Activated naive CD4-positive, alpha-beta T cell (primary cell): ENCODE measurements at places on chromosomes 12 and 14.

DNA sequence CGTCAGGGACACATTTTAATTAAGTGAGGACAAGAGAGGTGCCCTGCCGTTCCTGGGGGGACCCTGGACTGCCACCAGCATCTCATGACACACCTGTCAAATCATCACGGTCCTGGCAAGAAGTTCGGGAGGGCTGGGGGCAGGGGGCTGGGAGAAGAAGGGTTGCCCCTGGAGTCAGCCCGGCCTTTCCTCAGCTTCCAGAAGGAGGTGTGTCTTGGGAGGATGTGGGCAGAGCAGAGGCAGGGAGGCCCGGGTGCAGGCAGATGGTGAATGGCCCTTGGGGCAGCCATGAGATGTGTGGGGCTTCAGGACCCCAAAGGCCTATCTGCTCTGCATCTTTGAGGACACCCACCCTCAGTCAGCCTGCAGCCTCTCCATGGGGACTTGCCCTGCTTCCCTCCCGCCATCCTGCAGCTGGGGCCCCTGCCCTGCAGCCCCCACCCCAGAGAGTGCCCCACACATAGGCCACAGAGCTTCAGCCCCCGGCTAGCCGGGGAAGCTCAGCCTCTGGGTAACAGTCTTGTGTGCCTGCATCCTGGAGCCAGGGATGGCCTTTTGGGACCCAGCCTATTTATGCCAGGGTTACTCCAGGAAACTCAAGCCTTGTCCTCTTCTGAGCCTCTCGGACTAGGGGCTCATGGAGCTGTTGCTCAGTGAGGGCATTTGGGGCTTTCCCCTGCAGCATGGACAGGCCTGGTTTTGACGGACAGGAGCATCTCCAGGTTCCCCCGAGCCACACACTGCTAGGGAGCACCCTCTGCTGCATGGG is 178.5 kb downstream of the KIF26A start:
- no peak for DNase-seq

DNA sequence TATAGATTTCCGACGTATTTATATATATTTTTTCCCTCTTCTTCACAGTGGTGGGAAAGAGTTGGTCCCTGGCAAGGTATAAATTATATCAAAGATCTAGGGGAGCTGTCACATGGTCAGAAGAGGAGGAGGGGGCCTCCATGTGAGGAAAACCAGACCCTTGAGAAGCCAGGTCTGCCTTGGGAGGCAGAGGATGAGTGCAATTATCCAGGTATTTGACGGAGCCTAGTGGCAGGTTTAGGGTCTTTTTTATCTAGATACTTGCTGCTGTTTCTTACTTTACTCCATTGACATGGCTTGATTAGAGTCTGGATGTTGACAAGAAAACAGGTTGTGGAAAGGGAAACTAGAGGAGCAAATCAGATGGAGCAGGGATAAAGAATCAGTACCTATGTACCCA is 5.5 kb downstream of the COPZ1 start:
- no peak for DNase-seq

DNA sequence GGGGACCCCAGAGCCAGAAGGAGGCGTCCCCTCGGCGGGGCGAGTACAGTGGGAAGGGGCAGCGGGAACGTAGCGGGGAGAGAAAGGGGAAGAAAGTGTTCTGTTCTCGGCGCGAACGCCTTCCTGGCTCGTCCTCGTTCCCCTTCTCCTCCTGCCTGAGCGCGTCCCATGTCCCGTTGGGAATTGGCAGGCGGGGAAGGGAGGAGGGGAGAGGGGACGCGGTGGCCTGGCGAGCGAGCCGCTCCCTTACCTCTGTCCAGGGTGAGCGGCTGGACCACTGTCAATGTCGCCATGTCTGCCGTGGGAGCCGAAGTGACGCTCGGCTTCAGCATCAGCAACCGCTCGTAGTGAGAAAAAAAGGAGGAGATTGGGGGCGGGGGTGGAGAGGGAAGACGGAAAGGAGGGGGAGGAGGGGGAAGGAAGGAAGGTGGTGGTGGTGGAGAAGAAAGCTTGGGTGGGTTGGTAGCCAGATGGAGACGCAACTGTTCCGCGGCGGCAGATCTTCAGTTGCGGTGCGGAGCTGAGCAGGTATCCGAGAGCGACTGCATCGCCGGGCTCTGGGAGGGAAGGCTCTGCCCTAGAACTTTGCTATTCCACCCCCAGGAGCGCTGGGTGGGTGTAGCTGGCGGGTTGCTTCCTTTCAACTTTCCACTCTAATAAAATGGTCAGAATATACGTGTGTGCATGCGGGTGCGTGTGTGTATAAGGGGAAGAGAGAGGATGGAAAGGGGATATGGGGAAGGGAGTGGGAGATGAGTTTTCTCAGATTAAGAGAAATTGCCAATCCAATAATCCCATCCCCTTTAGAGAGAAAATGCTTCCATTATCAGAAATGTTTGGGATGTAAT is at the start of gene LIN7A:
LIN7A (minus strand) TSS at position 544 of the 848 bp plus-strand sequence; CDS start at position 332, 212 bp downstream.
- no peak for DNase-seq

DNA sequence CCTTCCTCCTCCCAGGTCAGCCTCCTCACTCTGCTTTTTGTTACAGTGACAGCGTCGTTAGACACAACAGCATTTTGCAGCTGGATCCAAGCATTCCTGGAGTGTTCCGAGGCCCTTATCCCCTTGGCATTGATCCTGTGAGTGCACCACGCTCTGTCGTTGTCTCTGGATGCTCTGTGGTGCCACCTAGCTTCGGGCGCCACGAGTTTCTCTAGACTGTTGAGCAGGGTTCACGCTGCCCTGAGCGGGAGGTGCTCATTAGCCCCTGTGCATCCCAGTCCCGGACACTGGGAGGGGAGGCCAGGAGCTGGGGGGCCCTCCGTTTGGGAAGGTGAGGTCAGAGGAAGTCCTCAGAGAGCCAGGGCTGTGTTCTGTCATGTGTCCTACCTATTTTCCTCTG is 17.3 kb upstream of the DNAH10 start:
- DNase-seq = no peak

DNA sequence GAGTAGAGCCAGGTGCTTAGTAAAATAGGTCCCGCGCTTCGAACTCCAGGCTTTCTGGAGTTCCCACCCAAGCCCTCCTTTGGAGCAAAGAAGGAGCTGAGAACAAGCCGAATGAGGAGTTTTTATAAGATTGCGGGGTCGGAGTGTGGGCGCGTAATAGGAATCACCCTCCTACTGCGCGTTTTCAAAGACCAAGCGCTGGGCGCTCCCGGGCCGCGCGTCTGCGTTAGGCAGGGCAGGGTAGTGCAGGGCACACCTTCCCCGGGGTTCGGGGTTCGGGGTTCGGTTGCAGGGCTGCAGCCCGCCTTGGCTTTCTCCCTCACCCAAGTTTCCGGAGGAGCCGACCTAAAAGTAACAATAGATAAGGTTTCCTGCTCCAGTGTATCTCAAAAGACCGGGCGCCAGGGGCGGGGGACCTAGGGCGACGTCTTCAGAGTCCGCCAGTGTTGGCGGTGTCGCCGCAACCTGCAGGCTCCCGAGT is 3.6 kb downstream of the SSTR1 start:
- no peak for DNase-seq

GRCh38 chr12:104064842-104065427 is 604 bp downstream of the HCFC2 start:
- no peak for DNase-seq

DNA sequence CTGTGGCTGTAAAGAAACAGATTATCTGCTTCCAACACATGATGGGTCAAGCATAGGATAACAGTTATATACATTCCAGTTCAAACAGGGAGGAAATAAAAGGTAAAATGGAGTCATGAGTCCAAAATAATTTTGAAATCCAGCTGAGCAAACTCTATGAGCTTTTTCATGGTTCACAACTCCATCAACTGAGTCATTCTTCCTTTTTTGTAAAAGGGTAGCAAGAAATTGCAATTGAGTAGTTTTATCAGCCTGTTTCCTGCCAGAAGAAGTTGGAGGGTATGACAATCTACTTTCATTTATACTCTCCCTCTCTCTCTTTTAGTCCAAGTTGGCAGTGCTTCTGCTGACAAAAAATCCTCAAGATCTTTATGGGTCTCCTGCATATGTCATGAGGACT is 95.6 kb downstream of the CPNE8 start:
- no peak for DNase-seq

- no peak for DNase-seq
Measured at GRCh38 chr12:67747869-67748742, 99.6 kb downstream of the DYRK2 start.

GRCh38 chr14:89912667-89913211 is 41.8 kb downstream of the EFCAB11 start:
- DNase-seq = no peak

DNA sequence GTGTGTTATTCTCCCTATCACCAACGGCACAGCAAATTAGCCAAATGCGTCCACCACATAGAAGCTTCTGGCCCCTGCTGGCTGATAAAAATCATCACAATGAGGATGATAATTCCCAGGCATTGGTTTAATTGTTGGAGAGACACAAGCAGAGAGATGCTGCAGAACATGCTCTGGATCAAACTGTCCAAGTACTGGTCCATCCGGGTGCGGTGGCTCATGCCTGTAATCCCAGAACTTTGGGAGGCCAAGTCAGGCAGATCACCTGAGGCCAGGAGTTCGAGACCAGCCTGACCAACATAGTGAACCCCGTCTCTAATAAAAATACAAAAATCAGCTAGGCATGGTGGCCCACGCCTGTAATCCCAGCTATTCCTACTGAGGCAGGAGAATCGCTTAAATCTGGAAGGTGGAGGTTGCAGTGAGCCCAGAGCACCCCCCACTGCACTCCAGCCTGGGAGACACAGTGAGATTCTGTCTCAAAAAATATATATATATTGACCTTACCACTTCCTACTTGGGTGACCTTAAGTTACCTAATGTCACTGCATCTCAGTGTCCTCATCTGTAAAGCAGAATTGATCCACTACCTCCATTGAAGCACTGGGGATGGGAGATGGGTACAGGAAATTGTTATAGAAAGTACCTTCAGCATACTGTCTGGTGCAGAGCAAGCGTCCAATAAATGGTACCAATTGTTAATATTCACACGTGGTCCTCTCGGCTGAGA is 83.7 kb upstream of the EGLN3 start:
- DNase-seq = no peak

DNA sequence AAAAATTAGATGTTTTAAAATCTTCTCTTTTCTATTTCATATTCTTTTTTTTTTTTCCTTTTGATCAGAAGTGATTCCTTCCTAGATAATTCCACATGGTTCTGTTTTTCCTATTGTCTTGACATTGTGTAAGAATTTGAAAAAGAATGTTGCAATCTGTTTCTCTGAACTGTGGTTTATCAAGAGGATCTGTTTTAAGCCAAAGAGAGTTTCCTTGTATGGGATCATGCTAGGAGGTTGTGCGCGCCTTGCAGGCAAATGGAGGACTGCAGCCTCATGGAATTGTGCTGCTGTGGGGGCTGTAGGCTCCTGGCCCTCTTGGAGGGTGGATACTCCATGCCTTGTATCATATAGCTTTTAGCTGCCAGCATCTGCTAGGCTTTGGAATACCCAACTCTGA is 43.3 kb upstream of the MBIP start:
- no peak for DNase-seq

GRCh38 chr12:2195085-2195484 is 142.3 kb downstream of the CACNA1C start:
- DNase-seq = no peak

GRCh38 chr14:99516871-99517642 is 35.8 kb downstream of the CCNK start:
- no peak for DNase-seq

DNA sequence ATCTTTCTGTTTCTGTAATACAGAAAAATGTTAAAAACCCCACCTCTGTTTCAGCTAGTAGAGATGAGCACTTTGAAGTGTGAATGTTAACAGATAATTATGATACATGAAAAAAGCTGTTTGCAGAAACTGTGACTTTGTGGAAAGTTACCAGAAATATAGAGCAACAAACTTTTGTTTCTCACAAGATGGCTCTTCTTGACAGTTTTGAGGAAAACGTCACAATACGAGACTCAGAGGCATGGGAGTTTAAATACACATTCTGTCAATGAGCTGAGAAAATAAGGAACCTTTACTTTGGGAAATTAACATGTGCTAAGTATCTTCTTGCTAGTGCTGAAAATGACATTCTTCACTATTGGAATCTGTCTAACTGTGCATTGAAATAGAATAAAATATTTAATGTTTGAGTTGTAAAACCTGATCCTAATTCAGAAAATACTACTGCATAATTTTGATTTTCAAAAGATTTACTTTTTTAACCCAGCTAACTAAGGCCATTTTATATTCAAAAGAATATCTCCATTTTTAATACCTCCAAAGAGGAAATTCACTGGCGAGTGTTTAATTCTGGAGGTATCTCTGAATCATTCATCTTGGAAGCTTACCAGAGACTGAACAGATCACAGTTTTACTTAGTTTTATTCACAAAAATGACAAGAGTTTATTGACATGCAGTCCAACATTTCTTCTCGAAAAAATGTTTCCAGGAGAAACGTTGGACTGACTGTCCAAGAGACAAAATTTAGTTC is 308.9 kb upstream of the LRFN5 start:
- DNase-seq = no peak

GRCh38 chr12:29492891-29493290 is 4.6 kb downstream of the OVCH1 start:
- no peak for DNase-seq

- DNase-seq = no peak
Measured at GRCh38 chr12:45336331-45336730, 120.4 kb downstream of the ANO6 start.

GRCh38 chr14:68409387-68409786 is 383.5 kb downstream of the ZFP36L1 start:
- no peak for DNase-seq

DNA sequence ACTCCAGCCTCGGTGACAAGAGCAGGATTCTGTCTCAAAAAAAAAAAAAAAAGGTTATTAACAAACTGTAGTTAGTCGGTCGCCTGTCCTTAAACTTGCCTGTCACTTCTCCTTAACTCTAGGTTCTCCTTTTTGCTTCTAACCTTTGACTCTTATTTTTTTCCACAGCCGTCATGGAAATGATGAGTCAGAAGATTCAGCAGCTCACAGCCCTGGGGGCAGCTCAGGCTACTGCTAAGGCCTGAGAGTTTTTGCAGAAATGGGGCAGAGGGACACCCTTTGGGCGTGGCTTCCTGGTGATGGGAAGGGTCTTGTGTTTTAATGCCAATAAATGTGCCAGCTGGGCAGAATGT is 418 bp upstream of the MYG1 start:
- DNase-seq = peak; percentile 7

GRCh38 chr12:39352471-39353017 is 90.4 kb downstream of the KIF21A start:
- no peak for DNase-seq

GRCh38 chr12:171743-172676 is 41.9 kb downstream of the SLC6A12 start:
- no peak for DNase-seq

DNA sequence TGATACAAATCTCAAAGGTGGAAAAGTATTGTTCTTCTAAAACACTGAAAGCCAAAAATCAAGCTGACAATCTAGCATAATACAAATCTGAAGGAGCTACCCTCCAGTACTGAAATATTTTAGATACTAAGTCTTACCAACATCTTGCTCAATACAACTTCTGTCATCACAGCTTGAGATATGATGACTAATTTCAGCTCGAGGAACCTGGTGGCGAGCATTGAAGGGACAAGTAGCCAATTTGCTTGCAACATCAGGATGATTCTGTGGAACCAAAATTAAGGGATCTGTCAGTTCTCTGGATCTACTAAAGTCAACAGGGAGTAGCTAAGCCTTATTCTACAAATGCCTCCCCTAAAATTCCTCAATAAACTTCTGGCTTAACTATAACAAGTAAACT is 10.4 kb downstream of the GTSF1 start:
- DNase-seq = no peak

GRCh38 chr14:38592764-38593442 is 337.0 kb upstream of the CLEC14A start:
- no peak for DNase-seq
